Cortex of kidney (tissue), 1 donor: ENCODE measurements at places on chromosomes 1 and 21.

DNA sequence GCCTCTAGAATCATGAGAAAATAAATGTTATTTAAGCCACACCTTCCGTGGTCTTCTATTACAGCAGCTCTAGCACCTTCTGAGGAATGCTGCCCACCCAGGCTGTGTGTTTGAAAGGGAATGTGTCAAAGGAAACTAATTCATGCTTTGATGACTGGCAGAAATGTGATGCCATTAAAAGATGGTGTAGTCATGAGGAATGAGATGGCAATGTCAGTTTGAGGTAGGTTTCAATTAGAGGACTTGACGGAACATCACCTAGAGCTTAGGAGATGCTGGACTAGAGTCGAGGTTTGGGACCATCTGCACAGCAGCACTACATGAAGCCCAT is 10.6 kb downstream of the PDZK1 start:
- DNase-seq = no peak

- DNase-seq = no peak
Observed at GRCh38 chr21:29481641-29482040, 182.9 kb downstream of the BACH1 start.

DNA sequence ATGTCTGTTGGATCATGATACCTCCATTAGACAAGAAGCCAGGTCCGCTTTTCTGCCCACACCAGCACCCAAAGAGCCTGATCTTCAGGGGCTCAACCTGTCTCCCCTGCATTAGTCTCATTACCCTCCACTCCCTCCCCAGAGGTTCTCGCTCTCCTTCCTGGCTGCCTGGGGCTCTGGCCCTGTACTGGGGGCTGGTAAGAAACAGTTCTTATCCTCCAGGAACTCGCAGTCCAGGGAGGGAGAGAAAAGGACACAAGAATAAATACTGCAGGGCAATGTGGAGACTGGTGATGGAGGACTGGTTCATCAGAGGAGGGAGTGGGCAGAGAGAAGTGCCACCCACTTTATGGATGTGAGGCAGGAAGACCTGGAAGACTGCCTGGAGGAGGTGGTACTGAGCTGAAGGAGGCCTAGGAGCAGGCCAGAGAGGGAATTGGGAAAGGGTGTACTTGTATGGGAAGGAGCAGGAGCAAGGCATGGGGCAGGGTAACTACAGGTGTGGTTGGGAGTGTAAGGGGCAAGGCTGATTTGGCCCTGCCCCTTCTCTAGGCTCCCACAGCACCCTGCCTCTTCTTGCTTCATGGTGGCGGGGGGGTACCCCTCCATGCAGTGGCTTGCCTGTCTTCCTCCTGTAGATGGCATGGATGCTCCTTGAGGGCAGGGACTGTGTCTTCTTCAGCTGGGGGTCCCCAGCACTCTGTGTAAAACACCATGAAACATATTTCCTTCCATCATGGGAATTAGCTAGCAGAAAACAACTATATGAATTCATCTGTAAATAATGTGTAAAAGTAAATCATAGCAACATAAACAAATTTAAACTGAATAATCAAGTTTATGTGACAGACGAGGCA is 5.0 kb downstream of the LRRC71 start:
- no peak for DNase-seq

- no peak for DNase-seq
Observed at GRCh38 chr1:234139966-234140365, 233.3 kb upstream of the COA6 start.

DNA sequence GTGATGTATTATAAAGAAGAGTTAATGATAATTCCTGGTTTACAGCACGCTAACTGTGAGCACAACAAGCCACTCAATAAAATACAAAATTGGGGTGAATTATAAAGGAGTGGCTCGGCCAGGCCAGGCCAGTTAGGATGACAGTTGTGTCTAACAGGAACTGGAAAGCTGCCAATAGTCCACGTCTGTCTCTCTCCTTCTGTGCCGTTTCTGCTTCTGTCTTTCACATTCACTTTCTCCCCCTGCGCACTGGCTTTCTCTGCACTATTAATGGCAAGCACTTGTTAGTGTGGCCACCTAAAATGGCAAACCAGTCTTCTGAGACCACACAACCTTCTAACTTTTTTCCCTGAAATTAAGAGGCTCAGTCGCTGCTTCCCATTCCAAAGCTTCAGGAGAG is 394.3 kb downstream of the NTNG1 start:
- no peak for DNase-seq

- DNase-seq = no peak
Observed at GRCh38 chr1:165129568-165130164, 226.8 kb downstream of the LMX1A start.

GRCh38 chr1:7454052-7454815 is 316.9 kb upstream of the VAMP3 start:
- DNase-seq = no peak

GRCh38 chr1:31897526-31898100 is 40.6 kb downstream of the PTP4A2 start:
- no peak for DNase-seq

DNA sequence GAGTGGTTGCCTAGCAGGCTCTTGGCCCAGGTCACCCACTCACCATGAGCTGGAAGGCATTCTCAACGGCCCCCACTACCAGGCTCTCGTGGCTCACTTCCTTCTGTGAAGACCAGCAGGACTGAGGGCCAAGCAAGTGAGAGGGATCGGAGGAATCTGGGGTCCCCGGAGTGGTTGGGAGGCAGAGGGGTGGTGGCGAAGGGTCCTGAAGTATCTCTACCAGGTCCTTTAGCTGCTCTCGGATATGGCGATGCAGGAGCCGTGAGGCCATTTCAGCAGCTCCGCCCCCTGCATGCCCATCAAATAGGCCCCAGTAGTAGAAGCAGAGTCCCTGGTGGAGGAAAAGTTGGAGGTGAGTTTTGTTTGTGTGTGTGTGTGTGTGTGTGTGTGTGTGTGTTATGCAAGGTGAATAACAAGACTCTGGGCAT is 2.4 kb downstream of the PPM1J start:
- DNase-seq = no peak

GRCh38 chr21:27021046-27021445 is 54.2 kb upstream of the ADAMTS5 start:
- no peak for DNase-seq

DNA sequence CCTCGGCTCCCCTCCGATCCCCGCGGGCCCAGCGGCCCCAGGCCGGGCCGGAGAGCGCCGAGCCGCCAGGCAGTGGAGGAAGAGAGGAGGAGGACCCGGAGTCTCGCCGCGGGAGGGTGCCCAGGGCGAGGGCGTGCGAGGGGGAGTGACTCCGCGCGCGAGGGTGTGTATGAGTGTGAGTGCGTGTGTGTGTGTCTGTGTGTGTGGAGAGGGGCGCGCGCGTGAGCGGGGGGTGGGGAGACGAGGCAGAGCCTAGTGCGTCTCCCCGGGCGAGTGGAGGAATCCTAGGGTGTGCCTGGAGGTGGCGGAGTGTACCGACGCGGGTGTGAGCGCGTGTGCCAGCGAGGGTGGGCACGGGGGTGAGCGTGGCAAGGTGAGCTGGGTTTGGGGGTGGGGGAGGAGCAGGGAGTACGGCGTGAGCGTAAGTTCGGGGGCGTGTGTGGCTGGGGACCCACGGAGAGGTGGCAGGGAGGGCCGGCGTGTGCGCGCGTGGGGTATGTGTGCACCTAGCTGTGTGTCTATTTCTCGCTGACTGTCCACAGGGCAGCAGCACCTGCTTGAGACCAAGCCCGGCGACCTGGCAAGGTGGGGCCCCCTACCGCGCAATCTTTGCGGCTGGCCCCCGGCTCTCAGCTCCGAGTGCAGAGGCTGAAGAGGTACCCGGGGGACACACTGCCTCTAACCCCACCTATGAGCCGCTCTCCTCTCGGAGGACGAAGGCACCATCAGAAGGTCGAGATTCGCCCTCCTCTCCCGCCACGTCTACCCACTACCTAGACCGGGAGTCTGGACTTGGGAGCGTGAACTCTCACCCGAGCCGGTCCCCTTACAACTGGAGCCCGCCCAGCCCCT is 784 bp upstream of the KCND3 start:
- DNase-seq = no peak

- no peak for DNase-seq
Observed at GRCh38 chr1:106698660-106699059, 357.8 kb upstream of the PRMT6 start.
